ENCODE measurements at places on chromosomes 4 and X.

GRCh38 chr4:86959588-86960500 is 25.0 kb downstream of the AFF1 start:
- no peak for ATAC-seq

GRCh38 chrX:26373829-26374228 is 157.9 kb downstream of the MAGEB5 start:
- ATAC-seq: no peak

DNA sequence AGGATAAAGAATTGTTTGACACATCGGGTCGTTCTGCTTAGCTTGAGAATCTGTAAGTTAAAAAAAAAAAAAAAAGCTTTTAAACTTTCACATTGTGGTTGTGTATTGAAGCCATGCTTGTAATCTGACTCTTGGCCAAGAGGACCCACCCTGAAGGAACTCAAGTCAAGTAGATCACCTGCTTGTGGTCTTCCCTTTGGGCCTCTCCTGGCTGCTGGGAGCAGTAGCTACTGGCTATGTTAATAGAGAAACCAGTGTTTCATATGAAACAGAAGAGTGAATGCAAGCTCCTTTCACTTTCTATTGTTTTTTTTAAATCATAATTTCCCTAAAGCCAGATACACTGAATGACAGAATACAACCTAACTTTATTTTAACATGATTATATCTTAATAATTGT is 402.4 kb upstream of the NDST4 start:
- ATAC-seq: no peak

GRCh38 chr4:5096261-5096660 is 45.0 kb downstream of the STK32B start:
- no peak for ATAC-seq

DNA sequence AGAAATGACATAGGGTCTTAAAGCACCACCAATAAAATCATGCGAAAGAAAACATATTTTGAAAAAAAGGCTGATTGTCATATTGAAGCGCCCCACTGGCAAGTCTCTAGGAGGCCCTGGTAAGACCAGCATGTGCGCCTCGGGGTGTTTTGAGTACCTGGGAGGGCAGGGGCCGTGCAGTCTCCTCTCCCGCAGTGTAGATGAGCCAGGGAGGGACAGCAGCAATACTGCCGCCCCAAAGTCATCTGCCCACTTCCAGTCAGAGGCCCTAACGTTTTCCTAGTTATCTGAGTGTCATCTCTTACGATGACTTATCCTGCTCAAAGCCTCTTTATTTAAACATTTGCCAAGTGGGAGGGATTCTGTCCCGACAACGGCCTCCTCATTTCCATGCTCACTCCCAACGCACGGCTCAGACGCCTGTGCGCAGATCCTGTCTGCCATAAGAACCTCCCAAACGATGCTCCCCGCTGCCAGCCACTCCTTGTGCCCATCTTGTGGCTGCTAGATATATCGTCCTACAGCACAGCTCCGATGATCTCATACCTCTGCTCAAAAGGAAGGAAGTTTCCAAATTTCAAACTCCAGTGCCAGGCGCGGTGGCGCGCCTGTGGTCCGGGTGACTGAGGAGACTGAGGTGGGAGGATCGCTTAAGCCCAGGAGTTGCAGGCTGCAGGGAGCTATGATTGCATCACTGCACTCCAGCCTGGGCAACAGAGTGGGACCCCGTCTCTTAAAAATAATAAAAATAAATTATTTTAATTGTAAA is 17.2 kb upstream of the SCRG1 start:
- ATAC-seq: no peak

- 0 out of 3 replicates have a peak, but pooled peaks have one; percentile 21 for ATAC-seq
Observed at GRCh38 chrX:103666202-103667107, 20.0 kb downstream of the MORF4L2 start.

Measured in SK-N-SH treated with all-trans-retinoic acid at 6 μM for 48 hours (cell line).